Inflammatory macrophage treated with lipopolysaccharide for 4 hours (primary cell): ENCODE measurements at places on chromosomes 6 and 20.
A peak's percentile ranks its signal among the peaks of the same experiment; 100 is the strongest.

- DNase-seq: no peak
Observed at GRCh38 chr6:99241905-99242534, 107.5 kb downstream of the FAXC start.

- no peak for DNase-seq
Observed at GRCh38 chr20:60465993-60466686, 507.9 kb downstream of the CDH26 start.

- no peak for DNase-seq
Observed at GRCh38 chr6:103680116-103680515, 1179.6 kb downstream of the HACE1 start.

GRCh38 chr6:3259491-3259958, 778 bp downstream of the PSMG4 start:
- peak; percentile 42 for DNase-seq

- no peak for DNase-seq
Observed at GRCh38 chr6:87661016-87661415, 41.0 kb downstream of the AKIRIN2 start.
